ENCODE measurements at places on chromosomes 7 and 10.

DNA sequence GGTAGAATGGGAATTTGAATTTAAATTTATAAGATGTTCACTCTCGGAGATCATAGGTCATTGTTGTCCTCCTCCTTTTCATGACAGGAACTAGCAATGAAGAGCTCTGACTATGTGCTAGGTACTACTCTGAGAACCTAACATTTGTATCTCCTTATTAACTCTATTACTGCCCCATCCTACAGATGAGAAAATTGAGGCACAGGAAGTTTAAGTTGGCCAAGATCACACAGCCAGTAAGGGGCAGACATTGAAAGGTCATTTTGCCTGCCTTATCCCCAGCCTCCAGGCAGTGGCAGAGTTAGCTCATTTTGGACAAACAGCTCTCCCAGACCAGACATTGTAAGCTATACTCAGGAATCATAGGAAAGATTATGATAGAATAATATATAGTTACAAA, 6.0 kb downstream of the SRGN start:
- DNase-seq, result no peak

DNA sequence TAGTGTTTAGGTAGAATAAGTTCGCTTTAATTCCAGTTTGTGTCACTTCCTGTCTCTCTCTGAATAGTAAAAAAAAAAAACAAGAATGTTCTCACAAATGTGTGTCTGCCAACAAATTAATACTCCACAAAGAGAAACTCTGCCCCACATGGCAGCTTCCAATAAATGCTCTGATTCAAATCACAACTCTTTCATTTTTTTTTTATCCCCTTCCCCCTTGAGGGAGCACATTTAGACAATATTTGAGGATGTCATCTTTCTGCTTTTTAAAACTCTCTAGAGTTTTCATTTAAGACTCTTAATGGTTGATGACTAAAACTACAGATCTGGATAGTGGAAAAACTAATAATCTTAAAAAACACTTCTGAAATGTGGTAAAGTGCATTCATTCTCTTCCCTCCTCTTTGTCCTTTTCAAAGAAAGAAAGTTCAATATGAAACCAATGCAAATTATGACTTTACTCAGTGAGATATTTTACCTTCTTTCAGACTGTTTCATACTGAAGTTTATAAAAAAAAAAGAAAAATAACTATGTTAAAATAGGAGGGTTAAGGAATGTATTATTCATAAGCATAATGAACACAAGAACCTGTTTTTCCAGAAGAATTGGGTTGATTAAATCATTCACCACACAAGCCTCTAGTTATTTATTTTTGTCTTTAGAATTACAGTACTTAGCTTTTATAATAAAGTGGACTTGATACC, 42.3 kb downstream of the ARID5B start:
- DNase-seq, result no peak

DNA sequence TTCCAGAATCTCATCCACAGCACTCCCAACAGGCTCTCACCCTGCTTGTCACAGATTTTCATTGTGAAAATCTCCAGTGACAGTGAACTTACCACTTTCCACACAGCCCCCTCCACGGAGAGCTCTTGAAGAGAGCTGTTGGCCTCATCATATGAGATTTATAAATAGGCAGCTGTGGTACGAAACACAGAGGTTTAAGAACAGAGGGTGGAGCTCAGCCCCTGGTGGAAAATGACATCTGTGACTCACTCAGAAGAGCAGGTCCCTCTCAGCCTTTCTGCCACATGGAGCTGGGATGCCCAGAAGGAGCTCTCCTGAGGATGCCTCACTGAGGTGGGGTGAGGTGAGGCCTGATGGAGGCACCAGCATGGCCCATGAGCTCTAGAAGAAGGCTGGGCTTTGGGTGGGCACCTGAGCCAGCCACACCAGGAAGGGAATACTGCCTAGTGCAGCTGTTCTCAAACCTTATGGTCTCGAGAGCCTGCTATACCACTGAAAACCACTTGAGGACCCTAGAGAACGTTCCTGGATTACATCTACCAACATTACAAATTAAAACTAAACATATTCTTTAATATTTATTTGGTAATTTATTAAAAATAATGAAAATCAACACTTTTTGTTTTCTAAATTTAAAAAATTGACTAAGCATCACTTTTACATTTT, 25.8 kb upstream of the EEPD1 start:
- no peak for DNase-seq

DNA sequence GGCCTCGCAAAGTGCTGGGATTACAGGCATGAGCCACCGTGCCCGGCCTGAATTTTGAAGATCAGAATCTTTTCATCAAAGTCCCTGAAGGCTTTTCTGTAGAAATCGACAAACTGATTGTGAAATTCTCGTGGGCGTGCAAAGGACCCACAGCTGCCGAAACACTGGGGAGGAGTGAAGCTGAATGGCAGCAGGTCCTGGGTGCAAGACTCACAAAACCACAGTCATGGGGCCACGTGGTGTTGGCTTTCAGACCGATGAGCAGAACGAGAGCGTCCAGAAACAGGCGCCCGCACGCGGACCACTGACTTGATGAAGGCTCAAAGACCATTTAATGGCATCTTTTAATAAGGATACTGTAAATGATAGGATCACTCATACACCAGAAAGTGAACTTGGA, 24.7 kb upstream of the PRKAR1B start:
- DNase-seq, result no peak

DNA sequence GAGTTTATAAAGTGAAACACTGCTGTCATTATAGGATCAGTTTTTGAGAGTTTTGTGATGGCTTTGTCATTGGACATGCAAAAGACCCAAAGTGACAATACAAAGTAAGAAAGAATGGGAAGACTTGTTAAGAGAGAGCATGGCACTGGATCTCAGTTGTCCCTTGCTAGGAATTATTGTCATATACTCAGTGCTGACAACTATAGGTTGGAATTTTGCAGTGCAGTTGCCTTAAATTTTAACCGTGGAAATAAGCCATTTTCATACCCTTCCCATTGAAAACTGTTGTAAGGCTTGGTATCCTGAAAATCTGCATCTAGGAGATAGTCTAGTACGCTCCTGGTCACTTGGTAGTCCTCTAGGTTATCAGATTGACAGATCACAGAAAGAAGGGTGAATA, 1156.7 kb downstream of the GATA3 start:
- no peak for DNase-seq
